Stimulated activated CD4-positive, alpha-beta T cell treated with anti-CD3 and anti-CD28 coated beads, Interleukin-4, amount 100 ng/mL, for 1 hour (primary cell): ENCODE measurements at places on chromosomes 2 and 18.
A peak's percentile ranks its signal among the peaks of the same experiment; 100 is the strongest.

- DNase-seq: peak; percentile 5
Observed at GRCh38 chr2:64699712-64700111, 46.0 kb upstream of the SERTAD2 start.

DNA sequence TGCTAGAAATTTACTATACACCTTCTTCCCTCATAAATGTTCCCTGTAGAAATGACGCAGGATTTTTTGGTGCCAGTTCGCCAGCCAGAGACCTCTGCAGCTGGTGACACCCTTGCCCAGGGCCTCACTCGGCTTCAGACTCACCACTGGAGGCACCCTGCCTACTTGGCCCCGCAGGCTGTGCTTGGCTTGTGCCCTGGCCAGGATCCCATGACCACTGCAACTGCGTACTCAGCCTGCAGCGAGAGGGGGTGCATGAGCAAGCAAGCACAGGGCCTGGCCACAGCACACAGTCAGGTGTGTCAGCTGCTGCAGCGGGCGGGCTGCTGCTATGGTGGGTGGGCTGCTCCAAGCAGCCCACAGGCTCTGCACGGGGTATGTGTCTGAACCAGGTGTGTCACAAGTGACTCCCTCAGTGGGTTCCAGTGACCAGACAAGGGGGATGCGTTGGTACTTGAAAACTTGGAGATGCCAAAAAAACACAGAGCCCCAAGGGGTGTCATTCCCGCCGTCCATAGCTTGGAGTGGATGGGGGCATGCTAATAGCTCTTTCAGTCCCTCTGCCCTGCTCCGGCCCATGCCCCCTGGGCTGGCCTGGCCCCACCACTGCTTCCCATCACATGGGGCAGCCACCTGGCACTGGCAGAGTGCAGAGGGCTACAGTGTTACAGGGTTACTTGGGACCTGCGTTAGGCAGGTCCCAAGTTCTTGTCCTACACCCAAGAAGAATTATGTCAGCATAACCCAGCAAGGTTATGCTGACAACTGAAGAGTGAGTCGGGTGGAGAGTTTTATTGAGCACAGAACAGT lies 46.6 kb upstream of the TANC1 start:
- no peak for DNase-seq

GRCh38 chr2:138503652-138504051 lies 2.1 kb downstream of the SPOPL start:
- DNase-seq: no peak

GRCh38 chr18:70279470-70279869 lies 9.4 kb upstream of the SOCS6 start:
- no peak for DNase-seq

- DNase-seq: no peak
Observed at GRCh38 chr18:62164855-62165487, 21.9 kb downstream of the PIGN start.

DNA sequence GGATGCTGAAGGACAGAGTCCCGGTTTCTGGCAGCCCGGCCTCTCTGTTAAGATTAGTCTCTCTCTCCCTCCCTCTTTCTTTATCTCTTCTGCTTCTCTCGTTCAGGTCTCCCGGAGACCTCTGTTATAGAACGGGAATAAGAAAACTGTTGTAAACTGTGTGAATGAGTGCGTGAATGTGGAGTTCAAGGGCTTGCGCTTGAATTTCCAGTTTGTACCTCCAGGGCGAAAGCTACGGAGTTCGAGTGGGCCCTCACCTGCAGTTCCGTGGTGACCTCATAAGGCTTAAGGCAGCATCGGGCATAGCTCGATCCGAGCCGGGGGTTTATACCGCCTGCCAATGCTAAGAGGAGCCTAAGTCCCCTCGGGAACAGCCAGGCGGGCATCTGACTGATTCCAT lies 26.4 kb downstream of the SKA1 start:
- no peak for DNase-seq

DNA sequence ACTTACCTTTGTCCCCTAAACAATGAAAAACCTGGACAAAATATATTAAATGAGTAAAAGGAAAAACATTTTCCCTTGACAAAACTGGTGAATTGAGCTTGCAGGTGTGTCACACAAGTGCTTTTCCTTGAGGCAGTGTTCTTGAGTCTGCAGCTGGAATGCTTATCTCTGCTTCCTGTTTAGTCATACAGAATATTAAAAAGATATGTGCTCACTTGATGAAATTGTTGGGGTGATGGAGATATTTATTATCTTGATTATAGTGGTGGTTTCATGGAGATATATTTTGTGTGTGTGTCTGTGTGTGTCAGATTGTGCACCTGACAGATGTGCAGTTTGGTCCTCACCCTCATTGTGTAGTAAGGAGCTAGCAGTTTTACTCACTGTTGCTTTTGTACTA lies 3.3 kb downstream of the TAF1B start:
- no peak for DNase-seq

GRCh38 chr2:37855283-37856041 lies 69.6 kb upstream of the RMDN2 start:
- DNase-seq: no peak

DNA sequence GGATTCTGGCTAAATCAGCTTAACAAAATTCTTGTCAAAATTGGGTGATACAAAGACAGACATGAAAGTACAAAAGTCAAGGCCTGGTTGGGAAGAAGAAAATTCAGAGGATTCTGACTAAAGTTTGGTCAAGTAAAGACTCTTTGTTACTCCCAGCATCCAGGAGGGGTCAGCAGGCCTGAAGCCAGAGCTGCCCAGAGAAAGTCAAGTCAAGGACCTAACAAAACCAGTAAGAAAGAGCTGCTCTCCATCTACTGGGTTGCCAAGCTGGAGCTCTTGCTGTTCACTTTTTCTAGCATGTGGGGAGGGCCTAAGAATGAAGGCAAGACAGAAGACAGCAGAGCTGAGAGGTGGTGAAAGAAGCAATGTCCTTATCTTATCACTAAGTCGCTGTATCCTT lies 143.3 kb downstream of the C1D start:
- no peak for DNase-seq

DNA sequence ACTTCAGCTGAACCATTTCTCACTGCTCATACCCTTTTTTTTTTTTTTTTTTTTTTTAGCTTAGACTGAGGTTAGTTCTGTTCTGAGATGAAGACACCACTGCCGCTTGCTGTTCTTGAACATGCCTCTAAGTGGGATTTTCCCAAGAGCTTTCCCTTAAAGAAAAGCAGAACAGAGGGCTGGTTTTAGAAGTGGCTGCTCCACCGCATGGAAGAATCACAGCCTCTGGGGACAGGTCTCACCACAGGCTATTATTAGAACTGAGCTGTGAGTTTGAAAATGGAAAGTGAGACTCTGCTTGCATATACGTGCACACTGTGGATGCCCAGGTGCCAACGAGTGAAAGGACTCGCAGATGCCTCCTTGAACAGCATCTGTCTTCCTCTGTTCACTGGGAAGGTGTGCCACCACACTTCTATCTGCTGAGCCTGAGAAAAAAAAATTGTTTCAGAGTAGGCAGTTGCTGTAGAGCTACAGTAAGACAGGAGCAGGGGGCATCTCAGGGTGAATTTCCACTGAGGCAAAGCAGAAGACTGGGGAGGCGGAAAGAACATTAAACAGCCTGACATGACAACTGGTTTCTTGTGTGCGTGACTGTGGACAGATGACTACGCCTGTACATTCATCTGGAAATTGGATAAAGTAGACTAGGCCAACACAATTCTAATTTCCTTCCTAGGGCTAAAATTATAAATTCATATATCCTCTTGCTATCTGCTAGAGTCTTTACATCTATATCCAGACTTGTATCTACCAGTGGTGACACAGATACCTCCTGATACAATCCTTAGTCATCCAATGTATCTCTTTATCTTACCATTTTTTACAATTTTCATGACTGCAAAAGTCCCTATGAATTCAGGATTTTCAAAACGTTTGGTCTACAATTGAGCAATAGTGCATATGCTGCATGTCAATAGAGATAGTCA lies 1045.7 kb upstream of the CELF4 start:
- DNase-seq: no peak

- no peak for DNase-seq
Observed at GRCh38 chr2:106197878-106198277, 3.8 kb upstream of the UXS1 start.
